Fibroblast of gingiva (primary cell): ENCODE measurements at places on chromosomes 1 and 21.

DNA sequence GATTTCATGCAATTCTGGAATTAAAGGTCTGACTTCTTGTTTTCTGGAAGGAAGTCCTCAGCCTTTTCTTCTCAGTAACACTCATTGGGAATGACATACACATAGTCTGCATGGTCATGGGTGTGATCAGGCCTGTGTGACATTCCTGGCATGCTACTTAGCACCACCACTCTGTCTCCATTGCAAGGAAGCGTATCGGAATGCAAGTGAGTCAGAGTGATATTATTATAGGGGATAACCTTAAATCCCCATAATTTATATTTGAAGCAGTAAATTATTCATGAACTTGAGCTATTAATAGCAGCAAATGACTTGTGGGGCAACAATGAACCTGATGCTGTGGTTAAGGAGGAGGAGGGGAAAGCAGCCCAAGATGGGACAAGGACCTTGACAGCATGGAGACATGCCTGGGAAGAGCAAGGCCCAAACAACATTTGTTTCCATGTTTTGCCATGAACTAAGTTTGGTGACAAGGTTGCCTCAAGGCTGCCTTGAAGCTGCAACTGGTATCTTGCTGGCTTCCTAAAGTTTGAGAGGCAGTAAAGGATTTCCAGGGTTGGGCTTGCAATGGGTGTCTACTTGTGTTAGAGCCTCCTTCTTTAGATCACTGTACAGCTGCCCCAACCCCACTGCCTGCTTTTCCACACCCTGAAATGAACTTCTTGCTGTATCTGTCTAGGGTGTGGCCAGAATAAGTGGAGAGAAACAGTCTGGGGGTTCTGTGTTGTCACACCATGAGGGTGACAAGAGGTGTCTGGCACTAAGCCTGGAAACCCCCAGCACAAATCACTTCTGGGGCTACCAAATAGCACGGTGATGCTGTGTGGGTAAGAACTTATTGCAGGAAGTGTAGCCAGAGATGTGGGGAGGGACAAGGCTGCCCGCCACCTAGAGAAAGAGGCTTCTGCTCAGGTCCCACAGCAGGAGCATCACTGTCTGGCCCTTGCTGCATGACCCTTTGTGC, 4.6 kb downstream of the MAB21L3 start:
- DNase-seq: peak; percentile 89

GRCh38 chr1:78081980-78082860, 36.5 kb downstream of the GIPC2 start:
- DNase-seq: peak; percentile 34

GRCh38 chr1:213622365-213623063, 365.3 kb upstream of the PROX1 start:
- no peak for DNase-seq

DNA sequence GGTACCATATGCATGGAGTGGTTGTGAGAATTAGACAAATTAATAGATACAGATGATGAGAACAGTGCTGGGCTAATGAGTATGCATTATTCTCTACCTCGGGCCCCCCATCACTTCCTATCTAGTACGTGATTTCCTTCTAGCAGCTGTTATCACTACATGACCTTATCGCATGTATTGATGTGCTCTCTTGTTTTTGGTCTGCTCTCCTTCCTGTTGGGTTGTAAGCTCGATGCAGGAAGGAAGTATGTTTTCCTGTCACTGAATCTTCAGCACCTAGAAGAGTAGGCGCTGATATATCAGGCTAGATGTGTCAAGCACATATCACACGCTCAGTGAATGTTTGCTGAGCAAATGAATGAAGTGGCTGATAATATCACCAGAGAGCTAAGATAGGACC, 43.9 kb upstream of the IFNAR2 start:
- no peak for DNase-seq

- no peak for DNase-seq
Measured at GRCh38 chr1:219931033-219931432, 2.7 kb upstream of the SLC30A10 start.

DNA sequence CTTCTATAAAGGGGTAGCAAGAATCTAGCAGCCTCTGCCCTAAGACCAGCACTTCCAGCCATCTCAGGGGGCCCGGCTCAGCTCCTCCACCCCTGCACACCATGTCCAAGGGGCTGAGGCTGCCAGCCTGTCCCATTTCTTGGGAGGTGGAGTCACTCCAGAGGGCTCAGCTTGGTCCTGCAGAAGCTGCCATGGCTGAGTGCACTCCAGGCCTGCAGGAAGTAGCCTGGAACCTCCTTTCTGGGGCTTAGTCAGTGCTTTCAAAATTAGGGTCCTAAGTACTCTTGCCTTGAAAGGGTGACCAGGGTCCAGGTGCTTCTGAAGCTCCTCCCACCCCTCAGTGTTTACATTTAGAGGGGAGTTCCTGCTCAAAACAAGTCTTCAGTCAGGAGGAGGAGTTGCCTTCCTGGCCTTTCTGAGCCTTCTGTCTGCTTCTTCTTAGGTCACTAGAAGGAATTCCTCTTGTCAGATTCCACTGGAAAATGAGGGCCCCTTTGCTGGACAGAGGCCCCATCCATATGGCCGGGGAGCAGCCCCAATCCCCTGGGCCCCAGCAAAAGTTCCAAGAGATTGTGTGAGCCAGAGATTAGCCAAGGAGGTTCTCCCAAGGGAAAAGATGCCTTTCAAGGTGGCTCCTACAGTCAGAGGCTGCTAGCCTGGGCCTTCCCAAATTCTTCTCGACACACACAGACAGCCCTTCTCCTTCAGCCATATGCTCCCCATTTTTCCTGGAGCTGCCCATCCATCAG, 128.1 kb upstream of the VAMP3 start:
- DNase-seq: no peak

- DNase-seq: no peak
Measured at GRCh38 chr1:218207194-218207593, 77.9 kb upstream of the RRP15 start.

- peak; percentile 13 for DNase-seq
Measured at GRCh38 chr1:151562661-151563060, 22.6 kb downstream of the TUFT1 start.

DNA sequence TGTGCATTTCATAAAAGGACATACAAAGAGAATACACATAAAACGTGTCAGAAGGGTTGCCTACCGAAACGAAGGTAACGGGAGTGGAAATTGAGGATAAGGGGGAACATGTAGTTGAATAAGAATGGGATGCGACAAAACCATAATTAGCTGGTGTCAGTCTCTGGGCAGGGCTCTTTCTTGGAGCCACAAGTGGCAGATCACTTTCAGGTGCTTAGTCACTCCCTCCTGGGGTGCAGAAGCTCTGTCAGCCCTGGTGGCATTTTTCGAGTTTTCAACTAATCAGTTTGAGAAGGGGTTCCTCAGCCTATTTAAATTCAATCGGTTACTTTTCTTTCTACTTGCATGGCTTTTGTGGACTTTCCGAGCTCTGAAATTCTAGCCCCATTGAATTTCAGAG, 133.9 kb upstream of the IGSF21 start:
- DNase-seq: no peak

DNA sequence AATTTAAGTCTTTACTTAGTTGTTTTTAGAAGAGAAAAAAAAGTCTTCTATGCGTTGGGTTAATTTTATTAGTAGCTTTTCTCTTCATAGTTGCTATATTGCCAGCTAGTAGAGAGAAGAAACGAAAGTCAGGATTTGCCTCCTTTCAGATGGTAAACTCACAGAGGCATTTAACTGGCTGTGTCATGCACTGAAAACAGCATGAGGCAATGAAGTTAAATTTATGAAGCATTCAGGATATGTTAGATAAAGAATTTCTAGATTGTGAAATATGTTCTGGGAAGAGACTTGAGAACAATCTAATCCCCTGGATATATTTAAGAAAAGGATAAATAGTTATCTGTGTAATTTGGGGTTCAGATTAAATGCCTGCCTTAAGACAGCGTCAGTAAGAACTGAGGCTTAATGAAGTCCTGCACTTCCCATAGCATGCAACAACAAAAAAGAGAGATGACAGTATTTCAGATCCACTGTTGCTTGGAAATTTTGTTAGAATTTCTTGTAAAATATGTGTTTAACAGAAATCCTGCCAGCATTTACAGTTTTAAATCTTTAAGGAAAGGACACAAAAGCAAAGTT, 1.7 kb downstream of the ANGPTL1 start:
- DNase-seq: peak; percentile 73

- no peak for DNase-seq
Measured at GRCh38 chr1:3024019-3024418, 2.8 kb downstream of the ACTRT2 start.

DNA sequence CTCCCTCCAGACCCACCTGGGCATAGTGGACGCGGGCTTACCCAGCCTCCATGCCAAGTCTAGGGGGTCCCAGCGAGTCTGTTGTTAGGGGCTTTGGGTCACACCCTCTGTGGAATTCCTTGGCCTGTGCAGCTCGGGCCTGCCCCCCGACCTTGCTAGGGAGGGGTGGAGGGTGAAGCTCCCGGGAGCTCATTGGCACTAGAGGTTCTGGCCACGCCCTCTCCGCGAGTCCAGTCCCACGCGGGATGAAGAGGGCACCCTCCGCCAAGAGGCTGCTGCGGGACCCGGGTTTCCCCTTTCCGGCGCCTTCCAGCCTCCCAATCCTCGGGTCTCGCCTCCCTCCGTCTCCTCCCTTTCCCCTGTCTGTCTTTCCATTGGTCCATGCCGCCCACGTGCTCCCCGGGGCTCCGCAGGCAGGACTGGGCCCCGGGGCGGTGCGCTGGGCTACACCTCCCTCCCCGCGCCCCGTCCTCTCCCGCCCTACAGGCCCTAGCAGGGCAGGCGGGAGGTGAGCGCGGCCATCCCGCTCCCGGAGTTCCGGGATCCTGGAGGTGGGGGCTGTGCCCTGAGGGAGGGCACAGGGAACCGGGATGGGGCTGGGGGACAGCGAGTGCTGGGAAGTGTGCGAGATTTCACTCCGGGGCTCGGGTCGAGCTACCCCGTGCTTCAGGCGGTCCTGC, 3.5 kb downstream of the RUSC1 start:
- peak; percentile 98 for DNase-seq

GRCh38 chr1:185864889-185865517, 130.8 kb downstream of the HMCN1 start:
- DNase-seq: peak; percentile 38

DNA sequence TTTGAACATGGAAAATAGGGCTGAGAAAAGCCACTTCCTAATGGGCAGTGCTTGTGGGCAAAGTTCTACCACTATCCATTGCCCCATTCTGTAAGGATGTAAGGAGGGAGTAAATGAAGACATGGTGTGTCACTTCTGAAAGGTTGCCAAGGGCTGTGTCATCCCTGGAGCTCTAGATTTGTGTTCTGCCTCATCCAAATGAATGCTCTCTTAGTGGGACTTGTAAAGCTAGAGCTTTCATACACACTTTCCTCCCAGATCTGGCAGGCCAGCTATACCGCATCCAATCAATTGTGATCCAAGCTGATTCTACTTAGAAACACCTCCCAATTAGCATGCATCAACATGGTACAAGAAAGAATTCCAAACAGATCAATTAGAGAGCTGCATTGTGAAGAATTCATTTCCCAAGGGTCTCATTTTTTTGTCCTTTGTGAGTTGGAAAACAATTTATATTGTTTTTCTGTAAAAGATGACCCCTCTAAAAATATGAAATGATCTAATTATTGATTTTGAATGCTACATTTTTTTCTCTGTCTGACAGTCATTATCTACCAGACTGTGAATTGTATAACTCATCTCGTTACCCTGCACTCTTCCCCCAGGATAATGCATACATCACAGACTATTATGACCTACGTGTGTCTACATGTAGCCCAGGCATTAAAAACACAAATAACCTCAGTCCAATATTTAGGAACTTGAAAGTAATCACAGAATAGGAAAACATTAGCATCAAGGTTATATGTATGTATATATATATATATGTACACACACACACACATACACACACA, 117.1 kb upstream of the DUSP10 start:
- peak; percentile 87 for DNase-seq

DNA sequence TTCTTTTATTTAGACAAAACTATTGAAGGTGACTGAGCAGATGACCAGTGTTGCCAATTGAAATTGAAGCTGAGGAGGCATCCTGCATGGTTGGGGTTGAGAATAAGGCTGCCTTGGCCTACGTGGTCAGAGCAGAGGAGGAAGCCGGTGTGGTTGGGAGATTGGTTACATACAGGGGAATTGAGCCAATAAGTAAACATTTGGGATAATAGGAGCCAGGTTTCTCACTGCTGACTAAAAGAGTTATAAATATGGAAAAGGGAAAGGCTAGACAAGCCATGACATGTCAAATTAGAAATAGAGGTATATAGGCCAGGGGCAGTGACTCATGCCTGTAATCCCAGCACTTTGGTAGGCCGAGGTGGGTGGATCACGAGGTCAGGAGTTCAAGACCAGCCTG, 15.8 kb downstream of the SNX7 start:
- DNase-seq: peak; percentile 83

- DNase-seq: peak; percentile 92
Measured at GRCh38 chr1:183281553-183282091, 95.6 kb downstream of the LAMC2 start.

DNA sequence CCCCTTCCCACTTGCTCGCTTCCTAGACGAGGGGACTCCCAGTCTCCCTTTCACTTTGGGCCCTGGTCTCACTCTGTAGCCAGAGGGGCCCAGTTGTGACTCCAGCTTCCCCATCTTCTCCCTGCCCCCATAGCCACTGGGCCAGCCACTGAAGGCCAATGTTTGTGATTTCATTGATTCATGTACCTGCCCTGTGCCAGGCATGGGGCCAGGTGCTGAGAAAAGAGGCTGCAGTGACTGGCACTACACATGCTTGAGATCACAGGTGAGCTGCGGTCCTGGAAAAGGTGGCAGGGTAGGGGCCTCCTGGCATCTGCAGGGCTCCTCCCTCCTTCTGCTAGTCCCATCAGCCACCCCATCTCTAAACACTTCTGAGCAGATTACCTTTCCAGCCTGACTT, 345.3 kb upstream of the VAMP3 start:
- no peak for DNase-seq

- no peak for DNase-seq
Measured at GRCh38 chr1:20184997-20185833, 681 bp upstream of the UBXN10 start.

GRCh38 chr21:25891596-25891995, 156.8 kb downstream of the GABPA start:
- no peak for DNase-seq

DNA sequence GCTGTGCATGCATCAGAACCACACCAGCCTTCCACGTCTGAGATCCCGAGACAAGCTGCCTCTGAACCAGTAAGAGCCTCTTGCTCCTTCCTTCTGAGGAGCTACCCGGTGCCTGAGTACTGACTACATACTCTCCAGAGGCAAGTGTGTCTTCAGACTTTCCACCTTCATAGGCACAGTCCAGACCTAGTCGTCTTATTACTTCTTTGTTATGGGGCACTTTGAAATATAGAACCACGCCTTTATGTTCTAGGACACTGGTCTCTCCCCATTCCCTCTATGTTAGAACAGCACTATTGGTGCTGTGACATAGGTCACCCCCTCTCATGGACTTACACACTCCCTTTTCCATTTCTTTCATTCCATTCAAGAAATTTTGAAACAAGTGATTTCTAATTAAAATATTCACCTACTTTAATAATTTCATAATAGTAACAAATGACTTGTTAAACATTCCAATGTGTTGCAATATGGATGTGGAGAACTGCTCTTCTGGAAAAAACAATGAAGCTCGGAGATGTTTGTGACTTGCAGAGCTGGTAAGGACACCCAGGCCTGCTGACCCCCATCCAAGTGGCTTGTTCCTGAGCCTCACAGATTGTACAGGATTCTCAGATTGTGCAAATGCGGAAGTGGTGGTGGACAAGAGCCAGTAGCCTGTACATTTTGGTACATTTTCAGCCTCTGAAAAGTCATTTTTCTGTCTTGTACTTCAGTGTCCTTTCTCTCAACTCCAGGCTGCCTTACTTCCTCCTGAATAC, 76.1 kb upstream of the SIPA1L2 start:
- DNase-seq: peak; percentile 89

- DNase-seq: no peak
Measured at GRCh38 chr21:25557180-25557579, 50.1 kb downstream of the MRPL39 start.
